Esophagus squamous epithelium (tissue), 5 donors: ENCODE measurements at places on chromosomes 12 and 14.

DNA sequence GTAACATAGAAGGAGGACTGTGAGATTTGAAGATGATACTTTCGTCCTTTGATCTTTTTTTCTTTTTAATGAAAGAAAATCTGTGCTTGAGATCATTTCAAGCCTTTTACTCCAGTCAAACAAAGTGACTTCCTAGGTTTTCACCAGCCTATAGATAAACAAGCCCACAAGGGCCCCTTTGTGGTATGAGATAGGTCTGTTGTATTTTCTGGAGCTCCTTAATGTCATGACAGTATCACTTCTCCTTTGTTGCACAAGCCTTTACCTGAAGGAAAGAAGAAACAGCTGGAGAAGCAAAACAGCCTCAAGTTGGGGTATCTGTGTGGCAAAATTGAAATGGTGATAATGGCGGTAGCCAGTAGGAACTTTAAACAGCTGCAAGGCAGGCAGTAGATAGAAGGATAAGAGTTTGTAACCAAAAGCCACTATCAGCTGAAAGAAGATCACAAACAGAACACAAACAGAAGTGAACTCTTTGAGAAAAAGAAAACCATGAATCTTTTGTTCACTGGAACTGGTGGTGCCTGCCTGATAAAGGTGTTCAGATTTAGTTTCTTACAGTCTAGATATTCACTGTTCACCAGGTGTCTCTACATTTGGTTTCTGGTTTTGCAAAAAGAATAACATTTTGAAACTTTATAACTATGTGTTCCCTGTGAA, 96.8 kb downstream of the LGR5 start:
- no peak for DNase-seq

DNA sequence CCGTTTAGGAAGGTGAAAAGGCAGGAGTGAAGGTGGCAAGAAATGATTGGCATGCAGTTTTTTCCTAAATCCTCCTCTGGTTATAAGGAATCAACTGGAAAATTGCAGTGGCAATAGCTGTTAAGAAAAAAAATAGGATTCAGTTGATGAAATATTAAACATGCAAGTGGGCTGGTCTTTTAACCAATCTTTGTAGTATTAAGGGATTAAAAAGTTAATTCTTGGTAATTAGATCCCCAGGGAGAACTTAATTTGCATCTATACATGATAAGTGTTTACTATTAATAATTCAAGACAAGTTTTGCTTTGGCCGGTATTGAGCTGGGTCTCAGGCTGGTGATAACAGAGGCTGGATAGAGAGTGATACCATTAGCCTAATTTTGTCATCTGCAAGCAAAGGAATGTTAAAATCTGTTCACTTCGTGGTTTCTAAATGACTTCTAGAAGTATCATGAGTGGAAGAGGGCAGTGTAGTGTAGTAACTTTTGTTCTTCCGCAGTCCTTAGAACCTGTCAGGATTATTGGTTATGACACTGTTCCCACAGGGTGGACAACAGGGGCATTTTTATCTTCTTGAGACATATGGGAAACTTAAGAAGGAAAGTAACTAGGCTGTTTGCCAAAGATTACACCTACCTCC, 118.5 kb downstream of the PRKCH start:
- DNase-seq: no peak

DNA sequence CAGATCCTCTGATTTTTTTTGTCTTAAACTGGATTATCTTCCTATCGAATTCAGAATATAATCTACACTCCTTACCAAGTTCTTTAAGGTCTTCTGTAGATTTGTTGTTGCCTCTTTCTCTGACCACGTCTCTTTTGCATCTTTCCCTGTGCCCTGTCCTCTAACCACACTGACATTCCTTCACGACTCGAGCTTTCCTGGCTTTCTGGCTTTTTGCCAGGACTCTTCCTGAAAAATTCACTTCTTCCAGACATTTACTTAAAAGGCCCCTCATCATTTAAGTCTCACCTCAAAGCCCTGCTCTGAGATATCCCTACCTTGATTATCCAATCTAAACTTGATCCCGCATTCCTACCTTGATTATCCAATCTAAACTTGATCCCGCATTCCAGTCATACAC, 422.3 kb upstream of the DCN start:
- no peak for DNase-seq

DNA sequence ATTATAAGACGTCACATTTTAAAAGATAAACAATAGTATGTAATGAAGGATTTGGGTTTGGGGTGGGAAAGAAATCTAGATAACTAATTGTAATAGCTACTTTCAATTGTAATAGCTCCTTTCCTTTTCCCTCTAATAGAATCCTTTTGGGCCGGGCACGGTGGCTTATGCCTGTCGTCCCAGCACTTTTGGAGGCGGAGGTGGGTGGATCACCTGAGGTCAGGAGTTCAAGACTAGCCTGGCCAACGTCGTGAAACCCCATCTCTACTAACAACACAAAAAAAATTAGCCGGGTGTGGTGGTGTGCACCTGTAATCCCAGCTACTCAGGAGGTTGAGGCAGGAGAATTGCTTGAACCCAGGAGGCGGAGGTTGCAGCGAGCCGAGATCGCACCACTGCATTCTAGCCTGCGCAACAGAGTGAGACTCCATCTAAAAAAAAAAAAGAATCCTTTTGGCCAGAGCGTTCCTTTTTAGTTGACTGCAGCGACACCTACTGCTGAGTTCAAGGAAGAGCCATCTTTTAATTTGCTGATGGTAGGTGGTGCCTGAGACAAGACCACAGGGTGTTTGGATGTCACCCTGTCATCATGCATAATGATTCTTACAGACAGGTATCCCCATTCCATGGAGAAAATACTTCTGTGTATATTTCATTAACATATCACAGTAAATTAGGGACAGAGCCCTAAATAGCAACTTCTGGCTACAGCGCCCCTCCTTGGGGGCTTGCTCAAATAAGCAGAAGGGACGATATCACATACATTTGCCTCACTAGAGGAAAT, 79.5 kb downstream of the ARMH4 start:
- DNase-seq: no peak

GRCh38 chr14:93549595-93549994, 118.9 kb downstream of the UNC79 start:
- DNase-seq: no peak
